ENCODE measurements at places on chromosomes 2 and 18. TPM values are rescaled to one million over a fixed set of nuclear protein-coding genes. Genes with fewer than 3 reads are reported as not detected.
A peak's percentile ranks its signal among the peaks of the same experiment; 100 is the strongest.

The IL1RN gene
- 4.2 TPM for total RNA-seq

The TMEM87B gene
- 20.1 TPM for total RNA-seq

The IL1R2 gene
- total RNA-seq, result 76.7 TPM

GRCh38 chr2:68157002-68157401, 686 bp upstream of the PNO1 start:
- H3K27me3 ChIP-seq, result no peaks in the 10 kb centered on the region
- no peak for DNase-seq
- peaks cover 3% of the 10 kb centered on the region for H3K36me3 ChIP-seq
- peak overlapping the region; percentile 90 for H3K27ac ChIP-seq
- peak overlapping the region; percentile 90 for H3K4me3 ChIP-seq

DNA sequence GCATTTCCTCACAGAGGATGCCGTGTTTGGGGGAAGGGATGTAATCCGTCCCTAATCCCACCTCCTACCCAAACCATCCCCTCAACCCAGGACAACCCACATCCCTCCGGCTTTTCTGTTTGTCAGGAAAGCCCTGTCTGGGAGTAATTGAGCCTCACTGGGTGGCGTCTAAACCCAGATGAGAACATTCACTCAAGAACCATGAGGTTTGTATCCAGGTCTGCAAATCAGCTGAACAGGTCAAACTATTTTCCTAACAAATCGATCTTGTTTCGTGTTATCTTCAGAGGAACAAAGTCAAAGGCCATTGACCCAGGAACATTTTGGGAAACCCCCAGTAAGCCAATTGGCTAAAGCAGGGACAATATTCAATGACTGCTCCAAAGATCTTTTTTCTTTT, 25.7 kb downstream of the CYP27C1 start:
- no peak overlapping the region for H3K4me3 ChIP-seq
- no peaks in the 10 kb centered on the region for H3K27me3 ChIP-seq

DNA sequence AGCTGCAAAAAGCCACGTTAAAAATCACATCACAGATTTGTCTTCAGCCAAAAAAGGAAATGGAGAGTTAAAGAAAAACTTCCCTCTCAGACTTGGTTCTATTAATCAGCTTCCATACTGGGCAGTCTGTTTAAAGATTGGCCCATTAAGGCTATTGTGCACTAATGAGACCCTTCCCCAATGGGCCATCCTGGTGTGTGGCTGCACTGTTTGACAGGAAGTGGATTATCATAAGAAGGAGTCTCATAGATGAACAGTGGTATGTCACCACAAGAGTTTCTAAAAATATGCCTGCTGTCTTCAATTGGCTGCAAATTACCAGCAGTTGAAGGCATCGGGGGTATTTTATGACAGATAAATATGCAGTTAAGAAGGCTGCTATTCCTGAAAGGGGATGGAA, 247.6 kb upstream of the THSD7B start:
- no peaks in the 10 kb centered on the region for H3K27me3 ChIP-seq
- H3K27ac ChIP-seq, result no peak overlapping the region
- DNase-seq, result no peak
- H3K36me3 ChIP-seq, result no peaks in the 10 kb centered on the region
- no peak overlapping the region for H3K4me3 ChIP-seq
- H3K4me1 ChIP-seq, result no peaks in the 10 kb centered on the region

DNA sequence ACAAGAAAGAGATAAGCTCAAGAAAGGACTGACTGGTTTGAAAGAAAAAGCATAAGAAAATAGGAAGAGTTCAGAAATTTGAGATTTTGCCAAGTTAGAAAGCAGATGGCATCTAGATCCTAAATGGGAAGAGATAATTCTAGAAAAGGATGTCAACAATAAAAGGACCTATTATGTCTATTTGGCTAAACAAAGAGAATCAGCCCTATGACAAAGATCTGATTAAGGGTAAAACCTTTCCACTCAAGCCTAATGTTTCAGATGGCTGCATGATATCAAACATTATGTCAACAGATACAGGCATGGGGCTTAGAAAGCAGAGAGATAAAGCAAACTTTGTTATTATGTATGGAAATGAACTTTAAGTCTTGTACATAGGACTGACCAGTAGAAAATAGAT, 465.0 kb upstream of the TRIB2 start:
- H3K27me3 ChIP-seq, result no peaks in the 10 kb centered on the region
- no peak overlapping the region for H3K4me3 ChIP-seq
- H3K27ac ChIP-seq, result no peak overlapping the region
- no peaks in the 10 kb centered on the region for H3K36me3 ChIP-seq
- DNase-seq, result no peak
- no peaks in the 10 kb centered on the region for H3K4me1 ChIP-seq

GRCh38 chr18:22102953-22103646, 66.3 kb upstream of the GATA6 start:
- H3K4me3 ChIP-seq, result no peak overlapping the region
- H3K4me1 ChIP-seq, result peaks cover 5% of the 10 kb centered on the region
- no peak for DNase-seq
- no peaks in the 10 kb centered on the region for H3K36me3 ChIP-seq
- no peaks in the 10 kb centered on the region for H3K27me3 ChIP-seq
- no peak overlapping the region for H3K27ac ChIP-seq

DNA sequence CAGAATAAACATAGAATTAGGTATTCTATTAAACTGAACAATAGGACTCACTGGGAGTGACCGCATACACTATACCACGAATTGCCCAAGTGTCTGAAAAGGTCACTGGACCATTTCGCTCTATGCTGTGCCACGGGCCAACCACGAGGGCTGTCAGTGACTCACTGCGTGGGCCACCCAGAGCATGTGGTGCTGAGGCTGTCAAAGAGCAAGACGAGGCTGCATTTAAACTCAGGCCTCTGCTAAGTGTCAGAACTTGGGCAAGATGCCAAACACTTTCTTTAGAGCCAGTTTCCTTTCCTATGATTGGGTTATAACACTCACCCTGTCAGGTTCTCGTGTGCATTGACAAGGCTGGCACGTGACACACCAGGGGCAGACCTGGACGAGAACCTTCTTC, 97.5 kb downstream of the SH3YL1 start:
- H3K27ac ChIP-seq, result no peak overlapping the region
- H3K4me3 ChIP-seq, result no peak overlapping the region
- H3K4me1 ChIP-seq, result no peaks in the 10 kb centered on the region

GRCh38 chr2:119175517-119175916, 17.0 kb upstream of the C1QL2 start:
- no peak for DNase-seq
- H3K27ac ChIP-seq, result no peak overlapping the region
- H3K36me3 ChIP-seq, result no peaks in the 10 kb centered on the region
- no peak overlapping the region for H3K4me3 ChIP-seq

DNA sequence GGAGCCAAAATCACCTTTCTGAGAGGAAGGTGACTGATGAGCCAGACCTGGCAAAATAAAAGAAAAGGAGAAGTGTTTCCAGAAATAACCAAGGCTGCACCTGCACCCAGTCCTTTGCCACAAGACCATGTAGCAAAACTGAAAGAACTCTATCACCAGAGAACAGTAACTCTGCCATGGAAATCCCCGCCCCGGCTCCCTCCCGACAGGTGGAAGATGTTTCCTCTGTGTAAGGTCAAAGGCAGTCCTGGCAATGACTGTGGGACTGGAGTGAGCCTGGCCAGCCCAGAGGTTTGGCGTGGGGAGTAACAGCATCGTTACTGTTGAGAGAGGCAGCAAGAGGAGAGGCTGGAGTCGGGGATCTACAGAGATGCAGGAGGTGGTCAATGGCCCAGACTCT, 42.3 kb downstream of the SPRED2 start:
- peaks cover 32% of the 10 kb centered on the region for H3K4me1 ChIP-seq
- no peak overlapping the region for H3K27ac ChIP-seq
- no peak for DNase-seq

DNA sequence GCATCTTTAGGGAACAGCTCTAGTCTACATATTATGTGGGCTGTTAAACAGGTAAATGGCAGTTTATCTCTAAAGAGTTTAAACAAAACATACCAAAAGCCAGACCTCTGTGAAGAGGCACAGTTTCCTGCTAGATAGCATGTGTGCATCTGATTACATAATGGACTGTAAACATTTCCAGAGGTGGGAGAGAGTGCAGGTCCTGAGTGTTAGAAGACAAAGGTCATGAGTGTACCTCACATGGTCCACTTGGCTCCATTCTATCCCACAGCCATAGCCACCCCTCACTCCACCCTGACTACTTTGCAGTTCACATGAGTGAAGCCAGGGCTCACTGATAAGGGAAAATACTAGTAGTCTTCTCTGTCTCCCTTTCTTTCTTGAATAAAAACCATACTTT, 233.4 kb downstream of the MTX2 start:
- H3K27ac ChIP-seq, result no peak overlapping the region
- no peaks in the 10 kb centered on the region for H3K36me3 ChIP-seq
- DNase-seq, result no peak
- H3K27me3 ChIP-seq, result no peaks in the 10 kb centered on the region
- no peaks in the 10 kb centered on the region for H3K4me1 ChIP-seq
- no peak overlapping the region for H3K4me3 ChIP-seq

DNA sequence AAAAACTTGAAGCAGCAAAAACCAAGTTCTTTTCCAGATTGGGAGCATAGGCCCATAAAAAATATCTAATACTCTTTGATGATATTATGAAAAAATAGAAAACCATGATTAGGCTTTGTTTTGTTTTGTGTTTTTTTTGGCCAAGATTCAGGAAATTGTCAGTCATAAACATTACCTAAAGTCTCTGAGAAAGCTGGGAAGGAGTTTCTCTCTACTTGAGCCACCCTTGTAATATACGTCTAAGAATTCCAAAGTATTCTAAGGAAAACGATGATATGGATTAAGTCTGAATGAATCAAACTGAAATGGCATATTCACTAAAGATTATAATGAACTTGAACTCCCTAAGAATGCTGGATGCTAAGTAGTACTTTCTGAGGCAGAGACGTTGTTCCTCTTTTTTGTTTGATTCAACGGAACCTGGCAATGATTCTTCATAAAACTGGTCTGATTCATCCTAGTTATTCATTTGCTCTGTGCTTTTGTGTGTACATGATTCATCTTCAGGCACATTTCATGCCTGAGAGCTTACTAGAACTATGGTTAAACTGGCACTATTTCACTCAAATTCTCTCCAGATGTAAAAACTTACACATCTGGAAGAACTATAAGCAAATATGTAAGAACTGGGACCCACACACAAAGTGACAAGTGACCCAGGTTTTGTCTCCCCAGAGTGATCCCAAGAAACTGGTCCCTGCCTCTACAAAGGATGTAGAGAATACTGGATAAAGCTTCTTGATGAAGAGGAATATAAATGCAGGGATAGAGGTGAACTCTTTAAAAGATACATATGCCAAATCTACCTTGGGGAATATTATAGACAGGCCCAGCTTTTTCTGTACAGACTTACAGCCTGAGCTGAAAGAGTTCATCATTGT, 159.7 kb downstream of the DOCK10 start:
- no peaks in the 10 kb centered on the region for H3K36me3 ChIP-seq
- H3K27ac ChIP-seq, result no peak overlapping the region
- no peak overlapping the region for H3K4me3 ChIP-seq
- no peak for DNase-seq
- peaks cover 5% of the 10 kb centered on the region for H3K4me1 ChIP-seq
- no peaks in the 10 kb centered on the region for H3K27me3 ChIP-seq

- no peak overlapping the region for H3K27ac ChIP-seq
- no peaks in the 10 kb centered on the region for H3K4me1 ChIP-seq
- no peaks in the 10 kb centered on the region for H3K27me3 ChIP-seq
Observed at GRCh38 chr2:67516899-67517530, 119.9 kb downstream of the ETAA1 start.

GRCh38 chr18:8662560-8663255, 42.6 kb upstream of the MTCL1 start:
- no peaks in the 10 kb centered on the region for H3K36me3 ChIP-seq
- no peak overlapping the region for H3K4me3 ChIP-seq
- no peak for DNase-seq
- H3K27ac ChIP-seq, result no peak overlapping the region

DNA sequence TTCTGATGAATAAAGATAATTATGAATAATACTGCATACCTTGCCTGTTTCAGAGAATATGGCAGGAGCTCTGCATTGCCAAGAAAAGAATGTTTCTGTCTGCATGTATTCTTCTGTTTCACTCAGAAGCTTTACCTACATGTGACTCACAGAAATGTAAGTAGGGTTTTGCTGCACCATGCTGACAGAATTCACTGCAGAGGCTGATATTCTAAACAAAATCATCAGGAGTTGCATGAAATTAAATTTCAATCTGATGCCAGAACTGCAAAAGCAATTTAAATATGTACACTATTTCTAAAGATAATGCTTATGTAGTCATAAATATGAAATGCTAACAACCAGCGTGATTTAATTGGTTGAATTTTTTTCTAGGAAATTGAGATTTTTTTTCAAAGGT, 332.8 kb upstream of the FSHR start:
- no peak overlapping the region for H3K4me3 ChIP-seq
- no peak for DNase-seq
- no peaks in the 10 kb centered on the region for H3K27me3 ChIP-seq
- no peaks in the 10 kb centered on the region for H3K4me1 ChIP-seq

DNA sequence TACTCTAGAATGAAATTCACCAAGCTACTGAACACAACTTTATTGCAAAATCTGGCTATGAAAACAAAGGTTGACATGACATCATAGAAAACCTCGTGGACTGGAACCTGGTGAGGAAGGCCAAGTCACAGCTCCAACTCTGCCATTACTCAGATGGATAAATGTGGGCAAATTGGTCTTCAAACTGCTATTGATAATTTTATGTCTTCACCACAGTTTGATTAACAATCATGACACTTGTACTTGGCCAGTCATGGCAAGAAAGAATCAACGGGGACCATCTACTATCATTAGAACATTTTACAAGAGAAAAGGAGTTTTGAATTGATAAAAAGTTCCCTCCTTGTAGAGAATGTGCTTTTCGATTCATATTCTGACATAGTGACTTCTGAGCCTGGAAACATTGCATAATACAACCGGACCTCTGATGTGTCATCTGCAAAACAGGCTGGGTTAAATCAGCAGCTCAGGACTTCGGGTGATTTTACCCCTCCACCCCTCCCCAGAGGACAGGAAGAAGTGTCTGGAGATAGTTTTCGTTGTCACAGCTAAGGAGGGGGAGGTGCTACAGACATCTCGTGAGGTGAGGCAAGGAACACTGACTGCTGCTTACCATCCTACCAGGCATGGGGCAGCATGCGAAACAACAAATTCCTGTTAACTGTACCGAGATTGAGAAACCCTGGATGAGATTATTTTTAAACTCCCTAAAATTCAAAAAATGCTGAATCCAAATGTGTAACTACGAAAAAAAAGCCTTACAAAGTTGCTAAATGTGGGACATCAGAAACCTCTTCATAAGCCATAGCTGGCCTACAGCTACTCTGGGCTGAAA, 8.4 kb downstream of the L3MBTL4 start:
- no peaks in the 10 kb centered on the region for H3K27me3 ChIP-seq
- peaks cover 16% of the 10 kb centered on the region for H3K4me1 ChIP-seq
- DNase-seq, result no peak
- no peak overlapping the region for H3K4me3 ChIP-seq
- no peak overlapping the region for H3K27ac ChIP-seq
- no peaks in the 10 kb centered on the region for H3K36me3 ChIP-seq

- no peak overlapping the region for H3K4me3 ChIP-seq
- no peak overlapping the region for H3K27ac ChIP-seq
- H3K36me3 ChIP-seq, result no peaks in the 10 kb centered on the region
- H3K4me1 ChIP-seq, result peaks cover 3% of the 10 kb centered on the region
- no peaks in the 10 kb centered on the region for H3K27me3 ChIP-seq
- DNase-seq, result no peak
Observed at GRCh38 chr2:165601928-165602521, 132.5 kb downstream of the CSRNP3 start.

Measured in upper lobe of left lung (tissue), 6 donors.